ENCODE measurements at places on chromosomes 6 and 20.

- no peak for DNase-seq
Measured at GRCh38 chr6:56022678-56023077, 147.3 kb upstream of the BMP5 start.

- no peak for DNase-seq
Measured at GRCh38 chr20:1891263-1892118, 3.7 kb upstream of the SIRPA start.

DNA sequence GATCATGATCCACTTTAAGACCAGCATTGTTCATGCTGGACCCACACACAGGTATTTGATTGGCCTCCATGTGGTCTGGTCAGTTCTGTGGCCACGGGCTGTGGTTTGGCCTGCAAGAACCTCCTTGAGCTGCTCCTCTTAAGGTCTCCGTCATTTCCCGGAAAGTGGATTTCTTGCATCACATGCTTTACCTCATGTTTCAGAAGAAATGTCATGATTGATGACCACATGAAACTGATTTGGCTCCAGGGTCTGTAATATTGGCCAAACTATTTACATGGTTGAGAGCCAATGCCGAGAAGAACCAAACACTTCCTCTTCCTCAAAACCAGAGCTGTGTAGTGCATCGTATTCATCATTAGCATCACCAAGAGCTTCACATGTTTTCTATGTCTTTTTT is 13.2 kb upstream of the RSPH3 start:
- no peak for DNase-seq

DNA sequence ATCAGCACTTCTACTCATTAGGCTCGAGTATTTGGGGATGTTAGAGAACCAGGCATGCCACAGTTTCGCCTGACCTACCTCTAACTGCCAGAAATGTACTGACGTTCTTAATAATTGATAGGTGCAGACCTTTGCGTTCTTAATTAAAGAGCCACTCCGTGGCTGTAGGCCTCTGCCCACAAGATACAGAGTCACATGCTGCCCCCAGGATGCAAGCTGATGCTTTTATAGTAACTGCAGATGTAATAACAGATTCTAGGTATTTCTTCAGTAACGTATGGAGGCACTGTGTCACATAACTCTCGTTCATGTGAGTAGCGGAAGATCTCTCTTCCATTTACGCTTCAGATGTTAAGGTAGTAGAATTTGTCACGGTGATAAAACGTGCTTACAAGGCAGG is 113.2 kb downstream of the RPP40 start:
- DNase-seq, result no peak

DNA sequence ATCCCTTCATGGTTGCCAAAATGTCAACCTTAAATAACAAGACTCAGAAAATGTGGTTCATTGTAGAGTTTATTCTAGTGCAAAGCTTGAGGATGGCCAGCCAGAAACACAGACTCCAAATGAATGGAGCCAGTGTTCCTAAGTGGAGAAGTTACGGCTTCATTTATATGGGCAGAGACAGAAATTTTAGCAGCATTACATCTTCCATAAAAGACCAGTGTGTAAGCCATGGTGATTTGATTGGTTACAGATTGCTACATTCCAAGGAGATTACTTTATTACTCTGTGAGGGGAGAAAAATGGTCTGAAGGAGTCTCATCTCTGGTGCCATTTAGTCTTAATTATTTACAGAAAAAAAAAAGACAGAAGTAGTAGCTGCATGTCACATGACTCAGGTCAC is 97.8 kb downstream of the OTOR start:
- DNase-seq, result no peak

GRCh38 chr6:138307816-138308730 is 69.6 kb upstream of the SMIM28 start:
- no peak for DNase-seq

GRCh38 chr6:42624601-42625000 is 60.8 kb downstream of the UBR2 start:
- DNase-seq, result no peak

DNA sequence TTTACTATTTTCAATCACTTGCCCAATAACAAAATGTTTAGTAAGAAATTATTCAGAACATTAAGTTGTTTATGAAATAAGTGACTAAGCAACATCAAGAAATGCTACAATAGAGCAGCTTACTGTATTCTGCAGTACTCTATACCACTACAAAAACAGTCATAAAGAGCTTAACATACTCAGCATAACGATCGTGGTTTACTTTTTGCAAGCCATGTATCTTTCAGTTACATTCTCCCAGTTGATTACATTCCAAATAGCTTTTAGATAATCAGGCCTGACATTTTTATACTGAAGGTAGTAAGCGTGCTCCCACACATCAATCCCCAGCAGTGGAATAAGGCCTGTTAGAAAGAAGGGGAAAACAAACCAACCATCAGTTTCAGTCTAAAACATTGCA is 10.7 kb downstream of the SOD2 start:
- no peak for DNase-seq

DNA sequence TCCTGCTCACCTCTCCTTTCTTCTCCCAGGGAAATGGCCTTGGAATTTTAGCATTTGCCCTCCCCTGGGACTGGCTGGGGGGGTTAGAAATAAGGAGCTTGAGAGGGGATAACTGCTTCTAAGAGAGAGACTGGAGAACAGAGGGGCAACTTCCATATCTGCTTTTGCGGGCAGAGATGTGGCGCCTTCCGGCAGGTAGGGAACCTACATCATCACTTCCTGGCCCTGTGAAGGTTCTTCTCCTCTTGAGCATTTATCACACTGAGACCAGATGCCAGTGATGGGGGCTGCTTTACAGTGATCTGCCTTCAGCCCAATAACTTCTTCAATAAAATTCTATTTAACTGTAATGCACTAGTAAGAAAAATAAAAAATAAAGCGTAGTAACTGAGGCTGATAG is 48.1 kb downstream of the TBC1D7 start:
- no peak for DNase-seq

DNA sequence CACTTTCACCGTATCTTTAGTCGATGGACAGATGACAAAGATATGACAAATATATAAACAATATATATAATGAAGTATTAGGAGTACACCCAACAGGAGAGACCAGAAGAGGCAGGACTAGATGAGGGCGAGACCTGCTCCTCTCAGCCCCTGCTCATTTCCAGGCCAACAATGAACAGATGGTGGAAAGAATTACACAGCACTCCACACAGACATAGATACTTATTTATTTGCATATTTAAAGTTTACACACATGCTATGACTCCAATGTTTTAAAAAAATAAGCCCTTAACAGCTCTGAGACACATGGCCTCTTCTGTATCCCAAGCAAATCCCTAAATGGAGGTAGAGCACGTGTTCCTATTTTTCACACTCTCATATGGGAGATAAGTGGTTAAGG is 10.4 kb downstream of the FAM210B start:
- DNase-seq, result no peak

GRCh38 chr20:16115911-16116552 is 457.2 kb downstream of the KIF16B start:
- DNase-seq, result no peak

GRCh38 chr20:36775826-36776225 is 2.3 kb upstream of the DSN1 start:
- no peak for DNase-seq

GRCh38 chr6:164290101-164290500 is 875.6 kb downstream of the QKI start:
- DNase-seq, result no peak

GRCh38 chr6:83086751-83087150 is 19.3 kb downstream of the DOP1A start:
- DNase-seq, result no peak

GRCh38 chr6:165204807-165205545 is 104.4 kb downstream of the C6orf118 start:
- no peak for DNase-seq

DNA sequence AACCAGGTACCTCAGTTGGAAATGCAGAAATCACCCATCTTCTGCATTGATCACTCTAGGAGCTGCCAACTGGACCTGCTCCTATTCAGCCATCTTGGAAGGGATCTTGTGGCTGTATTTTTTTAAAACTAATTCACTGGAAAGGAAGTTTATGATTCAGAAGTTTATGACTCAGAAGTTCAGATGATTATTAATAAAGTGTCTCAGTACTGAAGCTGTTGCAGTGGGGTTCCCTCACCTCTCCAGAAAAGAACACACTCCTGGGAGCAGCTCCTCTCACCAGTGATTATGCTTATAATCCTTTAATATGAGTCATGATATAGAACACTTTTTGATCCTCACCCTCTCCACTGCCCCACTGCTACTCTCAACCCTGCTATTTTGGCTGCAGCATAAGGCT is 291.2 kb upstream of the HS3ST5 start:
- DNase-seq, result no peak

GRCh38 chr6:160426136-160426535 is 78.0 kb downstream of the SLC22A3 start:
- DNase-seq, result no peak

- no peak for DNase-seq
Measured at GRCh38 chr6:27414996-27415395, 26.4 kb downstream of the ZNF391 start.

- DNase-seq, result peak; percentile 74
Measured at GRCh38 chr20:59207742-59208357, 44.2 kb downstream of the ZNF831 start.

- no peak for DNase-seq
Measured at GRCh38 chr6:47016909-47017308, 25.2 kb downstream of the ADGRF1 start.

DNA sequence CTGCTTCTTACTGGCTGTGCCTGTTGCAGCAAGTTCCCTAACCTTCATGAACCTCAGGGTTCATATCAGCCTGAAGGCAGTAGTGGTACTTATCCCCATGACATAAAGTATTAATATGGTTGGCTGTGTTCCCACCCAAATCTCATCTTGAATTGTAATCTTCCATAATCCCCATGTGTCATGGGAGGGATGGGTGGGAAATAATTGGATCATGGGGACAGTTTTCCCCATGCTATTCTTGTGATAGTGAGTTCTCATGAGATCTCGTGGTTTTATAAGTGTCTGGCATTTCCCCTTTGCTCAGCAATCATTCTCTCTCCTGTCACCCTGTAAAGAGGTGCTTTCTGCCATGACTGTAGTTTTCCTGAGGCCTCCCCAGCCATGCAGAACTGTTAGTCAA is 61.8 kb downstream of the FAM229B start:
- no peak for DNase-seq

GRCh38 chr6:43101497-43101896 is 25.4 kb downstream of the PTK7 start:
- no peak for DNase-seq

- no peak for DNase-seq
Measured at GRCh38 chr6:5981126-5982026, 25.3 kb downstream of the NRN1 start.

GRCh38 chr6:37008484-37009465 is 3.3 kb downstream of the FGD2 start:
- DNase-seq, result no peak

DNA sequence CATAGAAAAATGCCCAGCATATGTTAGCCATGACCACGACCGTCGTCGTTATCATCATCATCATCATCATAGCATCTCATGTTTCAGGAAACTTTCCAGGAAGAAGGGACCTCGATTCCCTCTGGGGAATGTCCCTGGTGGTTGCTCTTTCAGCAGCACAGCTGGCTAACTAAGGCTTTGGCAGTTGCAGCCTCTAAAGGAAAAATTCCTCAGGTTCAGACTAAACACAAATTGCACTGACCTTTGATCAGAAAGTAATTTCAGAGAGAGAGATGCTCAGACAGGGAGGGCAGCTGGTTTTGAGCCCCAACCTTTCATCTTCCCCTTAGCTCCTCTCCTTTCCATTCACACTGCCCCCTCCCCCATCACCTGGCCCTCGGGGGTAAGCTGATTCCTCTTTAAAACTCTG is 5.6 kb upstream of the CFB start:
- DNase-seq, result no peak

DNA sequence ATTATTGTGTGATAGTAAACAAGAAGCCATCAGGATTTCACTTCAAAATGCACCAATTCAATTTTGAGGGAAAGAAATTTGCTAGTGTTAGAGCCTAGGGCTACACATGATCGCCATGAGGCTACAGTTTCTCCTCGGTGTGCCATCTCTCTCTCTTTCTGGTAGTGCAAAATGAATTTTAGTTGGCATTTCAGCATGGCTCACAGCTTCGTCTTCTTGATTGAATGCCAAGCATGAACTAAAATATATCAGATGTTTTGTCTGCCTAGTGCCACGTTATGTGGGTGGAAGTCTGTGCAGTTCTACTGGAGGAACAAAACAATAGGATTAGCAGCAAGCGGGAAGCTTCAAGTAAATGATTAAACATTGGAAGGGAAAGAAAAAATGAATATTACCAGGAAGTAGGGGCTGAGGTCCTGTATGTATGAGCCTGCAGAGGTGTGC is 6.8 kb upstream of the MRAP2 start:
- DNase-seq, result no peak

- DNase-seq, result no peak
Measured at GRCh38 chr20:53900380-53900999, 169.9 kb downstream of the BCAS1 start.

- DNase-seq, result no peak
Measured at GRCh38 chr20:31838646-31839292, 6.6 kb downstream of the FOXS1 start.

DNA sequence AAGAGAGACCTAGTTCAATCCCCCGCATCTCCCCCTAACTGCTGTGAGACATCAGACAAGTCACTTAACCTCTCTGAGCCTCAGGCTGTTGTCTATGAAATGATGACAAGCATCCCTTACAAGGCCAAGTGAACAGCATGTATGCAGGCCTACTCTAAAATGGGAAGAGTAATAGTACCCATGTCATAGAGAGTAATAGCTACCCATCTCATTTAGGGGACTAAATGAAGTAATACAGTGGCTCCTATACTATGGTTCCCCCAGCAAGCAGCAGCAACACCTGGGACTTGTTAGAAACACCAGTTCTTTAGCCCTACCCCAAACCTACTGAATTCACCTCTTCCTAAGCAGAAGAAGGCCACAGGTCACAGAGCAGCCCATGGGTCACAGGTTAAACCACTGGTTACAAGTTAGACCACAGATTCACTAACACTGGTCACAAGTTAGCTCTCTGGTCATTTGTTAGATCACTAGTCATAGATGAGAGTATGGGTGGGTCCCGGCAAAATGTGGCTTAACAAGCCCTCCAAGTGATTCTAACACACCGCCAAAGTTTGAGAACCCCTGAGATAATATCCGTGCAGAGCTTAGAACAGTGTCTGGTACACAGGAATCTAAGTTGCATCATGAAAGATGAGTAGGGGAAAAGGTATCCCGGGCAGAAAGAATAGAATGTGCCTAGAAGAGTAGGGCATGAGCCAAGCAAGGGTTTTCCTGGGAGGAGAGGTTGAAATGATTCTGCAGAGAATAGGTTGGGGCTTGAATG is 1.4 kb downstream of the DEFB124 start:
- no peak for DNase-seq

DNA sequence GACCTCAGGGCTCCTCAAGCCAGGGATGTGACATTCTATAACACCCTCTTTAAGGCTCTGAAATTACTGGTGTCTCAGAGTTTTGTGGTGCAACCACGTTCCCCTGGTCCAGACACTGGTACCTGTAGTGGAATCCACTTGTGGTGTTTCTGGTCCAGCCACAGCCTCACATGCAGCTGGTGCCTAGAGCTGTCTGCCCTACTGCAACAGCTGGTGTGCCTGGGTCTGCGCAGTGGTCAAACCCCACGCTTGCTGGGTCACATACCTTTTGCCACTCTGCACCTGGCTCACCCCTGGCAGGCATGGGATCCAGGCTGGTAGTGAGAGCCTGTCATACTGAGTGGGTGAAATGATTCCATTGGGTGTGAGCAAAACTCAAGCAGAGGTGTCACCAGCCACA is 1230.2 kb upstream of the EYS start:
- DNase-seq, result no peak

- no peak for DNase-seq
Measured at GRCh38 chr20:10172998-10173655, 45.5 kb upstream of the SNAP25 start.

GRCh38 chr6:42335896-42336295 is 115.8 kb downstream of the TRERF1 start:
- DNase-seq, result no peak

Data from GM18507 (cell line).